Activated naive CD4-positive, alpha-beta T cell treated with anti-CD3 and anti-CD28 coated beads, Interleukin-2, amount 50 U/mL, for 16 hours (primary cell): ENCODE measurements at places on chromosomes 5 and 9.

DNA sequence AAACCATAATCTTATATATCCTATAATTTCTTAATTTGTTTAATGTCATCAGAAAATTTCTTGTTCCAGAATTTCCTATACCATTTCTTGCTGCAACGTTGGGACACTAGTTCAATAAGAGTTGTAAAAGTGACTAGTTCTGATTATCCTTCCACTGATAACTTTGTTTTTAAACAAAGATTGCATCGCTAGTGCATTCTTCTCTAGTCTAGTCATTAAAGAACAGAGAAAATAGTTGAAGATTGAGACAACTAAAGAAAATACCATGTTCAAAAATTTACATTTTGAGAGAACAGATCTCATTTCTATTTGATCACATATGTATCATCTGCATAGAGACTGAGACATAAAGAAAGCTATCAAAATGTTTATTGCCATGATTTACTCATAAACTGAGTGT, 1888.2 kb downstream of the EFNA5 start:
- DNase-seq = no peak

DNA sequence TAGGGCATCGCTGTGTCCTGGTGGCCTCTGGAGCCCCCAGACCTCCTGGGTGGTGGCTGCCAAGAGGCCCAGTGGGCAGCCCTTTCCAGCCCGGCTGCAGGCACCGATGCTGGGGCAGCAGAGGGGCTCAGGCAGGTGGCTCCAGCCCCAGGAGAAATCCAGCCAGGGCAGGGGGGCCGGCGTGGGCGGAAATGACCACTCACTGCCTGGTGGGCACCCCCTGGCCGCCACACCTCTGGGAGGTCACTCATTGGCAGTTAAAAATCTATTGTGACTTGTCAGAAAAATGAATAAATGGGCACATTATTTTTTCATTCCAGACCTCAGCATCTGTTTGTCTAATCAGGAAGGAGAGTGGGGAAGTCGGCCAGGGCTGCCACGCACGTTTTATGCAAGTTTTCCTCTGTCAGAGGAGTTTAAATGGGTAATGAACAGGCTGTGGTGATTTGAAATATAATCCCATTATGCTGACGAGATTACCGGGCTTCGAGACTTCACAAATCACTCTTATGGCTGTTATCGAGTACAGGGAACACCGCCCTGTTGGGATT, 171.9 kb downstream of the GAPVD1 start:
- no peak for DNase-seq

GRCh38 chr9:94096819-94097577, 12.7 kb downstream of the PTPDC1 start:
- DNase-seq = no peak

- no peak for DNase-seq
Measured at GRCh38 chr9:123070198-123070597, 36.7 kb downstream of the GPR21 start.

DNA sequence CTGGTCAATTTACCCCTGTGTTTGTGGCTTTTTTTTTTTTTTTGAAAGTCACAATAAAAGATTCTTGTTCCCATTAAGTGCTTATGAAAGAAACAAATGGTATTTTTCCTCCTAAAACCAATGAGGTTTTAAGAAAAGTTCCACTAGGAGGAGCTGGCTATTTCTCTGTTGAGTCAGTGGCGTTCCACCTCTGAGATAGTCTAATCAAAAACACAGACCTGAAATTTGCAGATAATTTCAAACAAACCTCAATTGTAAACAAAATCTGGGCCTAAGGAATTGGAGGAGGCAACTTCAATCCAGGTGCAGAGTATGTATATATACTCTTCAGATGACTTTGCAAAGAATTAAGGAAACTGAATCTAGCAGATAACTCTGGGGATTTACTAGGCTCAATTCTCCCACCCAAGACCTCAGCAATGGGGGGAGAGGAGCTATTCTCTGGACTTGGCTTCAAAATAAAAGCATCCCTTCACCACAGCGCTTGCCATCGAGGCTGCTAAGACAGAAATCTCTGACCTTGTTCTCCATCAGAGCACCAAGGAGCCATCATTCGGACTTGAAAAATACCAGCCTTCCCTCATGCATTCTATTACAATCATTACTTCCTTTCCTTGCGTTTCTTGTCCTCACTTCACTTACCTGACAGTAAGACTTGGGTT, 52.4 kb downstream of the FANCC start:
- no peak for DNase-seq

- DNase-seq = no peak
Measured at GRCh38 chr5:137336161-137336560, 163.0 kb downstream of the SPOCK1 start.

DNA sequence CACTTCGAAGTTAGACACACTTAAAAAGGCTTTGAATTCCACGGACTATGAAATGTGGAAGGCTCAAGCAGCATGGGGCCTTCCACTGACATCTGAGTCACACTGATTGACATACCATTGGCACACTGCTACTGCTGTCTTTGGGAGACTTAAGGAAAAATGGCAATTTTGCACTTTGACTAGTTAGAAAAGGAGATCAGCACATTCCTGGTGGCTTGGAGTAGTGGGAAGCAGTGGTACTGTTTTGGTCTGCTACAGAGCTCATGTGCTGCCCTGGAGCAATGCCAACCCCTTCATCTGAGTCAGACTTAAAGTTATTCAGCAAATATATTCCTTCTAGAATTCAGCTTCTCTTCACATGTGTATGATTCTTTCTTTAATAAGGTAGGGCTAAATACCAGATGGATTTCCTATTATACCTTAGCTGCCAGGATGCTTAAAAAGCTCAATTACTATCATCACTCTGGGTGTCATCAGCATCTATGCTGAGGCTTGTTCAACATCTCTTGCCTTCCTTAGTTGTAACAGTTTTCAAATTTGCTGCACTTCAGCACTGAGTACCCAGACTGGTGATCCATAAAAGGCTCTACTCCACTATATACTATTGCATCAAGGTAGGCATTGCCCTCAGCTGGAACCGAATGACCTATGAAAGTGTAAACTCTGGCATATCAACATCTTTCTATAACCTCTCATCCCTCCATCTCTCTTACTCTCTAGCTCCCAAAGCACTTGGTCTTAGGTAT, 42.3 kb upstream of the MOCS2 start:
- no peak for DNase-seq

DNA sequence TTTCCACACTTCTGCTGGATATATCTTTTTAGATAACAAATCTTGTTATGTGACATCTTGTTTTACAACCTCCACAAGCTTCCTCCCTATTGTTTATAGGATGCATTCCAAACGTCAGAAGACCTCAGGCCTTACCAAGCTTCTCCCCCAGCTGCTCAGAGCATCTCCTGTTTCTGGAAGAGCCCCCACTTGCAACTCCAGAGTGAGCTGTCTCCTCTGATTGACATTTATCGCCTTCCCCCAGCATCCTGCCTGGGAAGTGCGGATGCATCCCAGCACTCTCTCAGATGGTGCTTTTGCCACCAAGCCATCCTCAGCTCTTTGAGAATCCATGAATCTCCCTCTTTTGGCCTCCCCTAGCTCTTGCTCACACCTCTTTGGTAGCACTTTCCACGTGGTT, 123.5 kb downstream of the LRRC70 start:
- no peak for DNase-seq

DNA sequence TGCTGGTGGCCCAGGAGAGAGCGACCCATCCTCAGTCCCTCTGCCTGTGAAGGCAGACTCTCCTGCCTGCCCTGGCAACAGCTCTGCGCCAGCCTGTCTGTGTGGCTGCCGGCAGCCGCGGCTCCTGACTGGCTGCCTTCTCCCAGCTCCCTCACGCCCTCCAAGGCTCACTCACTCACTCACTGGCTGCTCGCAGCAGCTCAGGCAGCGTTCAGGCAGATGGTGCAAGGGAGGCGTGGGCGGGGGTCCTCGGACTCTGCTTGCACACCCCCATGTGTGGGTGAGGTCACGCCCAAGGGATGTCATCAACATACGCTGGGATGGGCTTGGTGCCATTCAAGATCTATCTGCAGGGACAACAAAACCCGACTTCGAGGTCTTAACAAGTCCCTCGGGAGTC, 66.7 kb downstream of the DAB2IP start:
- DNase-seq = no peak

DNA sequence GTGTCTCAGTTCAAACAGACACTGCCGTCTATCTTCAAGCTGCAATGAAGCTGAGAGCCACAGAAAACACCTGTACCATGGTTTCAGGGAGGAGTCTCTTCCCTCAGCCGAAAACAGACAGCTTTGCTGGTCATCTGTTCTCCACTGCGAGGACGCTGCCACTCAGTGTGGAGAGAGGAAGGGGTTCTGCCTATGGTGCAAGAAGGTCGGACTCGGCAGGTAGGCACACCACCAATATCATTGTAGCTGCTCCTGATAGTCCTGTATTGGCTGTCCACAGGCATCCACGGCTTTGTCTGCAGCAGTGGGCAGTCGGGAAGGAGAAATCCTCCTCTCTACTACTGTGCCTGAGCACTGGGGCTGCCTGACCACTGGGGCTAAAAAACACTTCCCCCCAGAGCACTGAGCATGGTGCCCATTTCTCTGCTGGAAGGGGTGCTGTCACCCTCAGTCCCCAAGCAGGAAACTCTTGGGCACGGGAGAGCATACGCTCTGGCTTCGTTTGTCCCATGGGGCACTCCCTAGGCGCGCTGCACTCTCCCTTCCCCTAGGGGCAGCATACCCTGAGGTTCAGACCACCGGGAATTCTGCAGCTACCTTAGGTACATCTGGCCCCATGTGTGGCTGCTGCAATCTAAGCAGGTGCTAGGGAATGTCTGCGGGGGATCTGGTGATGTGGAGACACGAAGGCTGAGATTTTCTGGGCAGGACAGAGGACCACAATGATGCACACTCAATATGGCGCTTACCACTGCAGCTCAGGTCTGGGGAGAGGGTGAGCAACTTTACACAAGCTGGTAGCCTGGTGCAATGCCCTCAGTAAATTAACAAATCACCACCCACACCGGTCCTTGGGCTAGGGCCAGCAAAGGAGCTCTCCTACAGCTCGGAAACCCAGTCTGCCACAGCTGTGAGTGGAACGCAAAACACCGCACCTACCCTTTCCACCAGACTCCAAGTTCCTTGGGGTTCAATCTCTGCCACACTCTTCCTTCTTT, 880.9 kb upstream of the SEMA6A start:
- no peak for DNase-seq

GRCh38 chr5:152584103-152584502, 179.0 kb upstream of the NMUR2 start:
- DNase-seq = no peak

- DNase-seq = no peak
Measured at GRCh38 chr5:132821791-132822190, 8.7 kb downstream of the SHROOM1 start.

GRCh38 chr9:130981002-130981755, 27.8 kb upstream of the LAMC3 start:
- no peak for DNase-seq

GRCh38 chr5:127418367-127418766, 99.1 kb upstream of the PRRC1 start:
- DNase-seq = no peak

- DNase-seq = no peak
Measured at GRCh38 chr5:135632798-135633197, 54.0 kb upstream of the CXCL14 start.

DNA sequence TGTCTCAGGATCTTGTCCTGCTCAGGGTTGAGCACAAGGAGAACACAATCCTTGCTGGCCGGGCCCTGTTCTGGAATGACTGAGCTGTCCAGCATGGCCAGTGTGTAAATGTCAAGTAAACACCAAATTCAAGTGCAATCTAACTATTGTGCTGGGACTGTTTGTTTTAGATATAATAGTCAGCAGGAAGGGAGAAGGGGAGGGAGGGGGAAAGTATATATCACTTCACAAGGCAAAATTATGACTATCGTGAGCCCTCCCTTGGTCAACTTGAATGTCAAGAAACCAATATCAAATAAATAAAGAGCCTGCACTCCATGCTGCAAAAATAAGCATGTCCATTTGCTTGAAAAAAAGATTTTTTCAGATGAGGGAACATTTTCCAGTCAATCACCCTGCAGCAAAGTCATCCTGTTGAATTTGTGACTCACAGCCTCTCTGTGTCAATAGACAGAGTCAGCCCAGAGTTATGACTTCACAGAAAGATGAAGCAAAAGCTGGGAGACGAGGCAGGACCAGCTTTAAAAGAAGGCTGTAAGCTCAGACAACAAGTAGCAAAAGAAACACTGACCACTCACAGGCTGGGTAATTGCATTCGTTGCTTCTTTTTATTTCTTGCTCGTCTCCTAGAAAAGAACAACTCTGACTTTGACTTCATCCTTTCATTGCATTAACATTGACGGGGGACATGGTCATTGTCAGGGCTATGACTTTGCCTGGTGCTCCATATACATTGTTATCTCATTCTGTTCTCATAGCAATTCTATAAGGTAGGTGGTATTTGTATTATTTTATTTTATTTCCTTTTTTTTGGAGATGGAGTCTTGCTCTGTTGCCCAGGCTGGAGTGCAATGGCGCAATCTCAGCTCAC, 15.3 kb upstream of the KLF4 start:
- DNase-seq = no peak

DNA sequence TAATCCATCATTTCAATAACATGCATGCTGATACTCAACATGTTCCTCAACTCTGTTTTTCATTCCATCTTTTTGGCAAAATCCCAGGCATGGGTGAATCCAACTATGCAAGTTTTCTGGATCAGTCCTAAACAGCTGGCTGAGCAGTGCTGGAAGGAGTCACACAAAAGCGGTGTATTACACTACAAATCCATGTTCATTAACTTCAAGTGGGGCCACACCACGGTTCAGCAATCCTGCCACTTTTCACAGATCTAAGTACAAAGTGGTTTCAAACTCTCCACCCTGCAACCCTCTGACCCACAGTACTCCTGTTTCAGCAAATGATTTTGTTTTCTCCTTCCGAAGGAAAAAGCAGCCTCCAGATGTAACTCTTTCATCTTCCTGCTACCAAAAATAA, 222.5 kb downstream of the EPB41L4A start:
- no peak for DNase-seq

DNA sequence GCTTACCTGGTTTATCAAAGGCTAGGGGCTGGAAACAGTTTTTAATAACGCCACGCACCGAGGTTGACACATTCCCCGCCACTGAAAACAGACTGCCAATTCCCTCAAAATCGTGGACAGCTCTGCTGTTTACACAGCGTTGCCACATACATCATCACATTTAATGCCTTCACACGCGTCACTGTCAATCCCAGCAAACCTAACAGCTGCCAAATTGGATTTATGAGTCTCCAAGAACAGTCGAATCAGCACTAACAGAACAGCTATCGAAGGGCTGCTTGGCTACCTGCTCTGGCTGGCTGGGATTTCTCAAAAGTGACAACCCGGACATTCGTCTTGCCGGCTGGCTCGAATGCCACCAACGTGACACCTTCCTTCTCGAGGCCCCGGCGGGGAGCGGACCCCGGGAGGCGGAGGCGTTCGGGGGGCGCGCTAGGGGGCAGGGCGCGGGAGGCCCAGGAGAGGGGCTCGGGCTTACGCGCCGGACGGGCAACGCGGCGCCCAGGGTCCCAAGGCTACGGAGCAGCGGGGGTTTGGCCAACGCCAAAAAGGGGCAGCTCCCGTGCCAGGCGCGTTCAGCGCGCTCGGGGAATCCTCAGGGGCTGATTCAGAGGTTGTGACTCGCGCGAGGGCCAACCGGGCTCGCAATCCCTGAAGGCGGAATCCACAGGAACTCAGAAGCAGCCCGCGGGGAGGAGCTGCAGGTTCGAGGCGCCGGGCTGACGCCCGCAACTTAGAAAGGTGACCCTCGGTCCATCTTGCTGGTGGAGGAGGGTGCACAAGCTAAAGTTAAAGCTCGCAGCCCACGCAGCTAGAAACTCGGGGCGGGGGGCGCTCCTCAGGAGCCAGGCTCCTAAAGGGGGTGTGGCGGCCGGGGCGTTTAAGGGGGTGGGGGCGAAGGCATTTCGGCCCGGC, 1.2 kb downstream of the CDC14B start:
- DNase-seq = peak; percentile 25

- DNase-seq = no peak
Measured at GRCh38 chr5:22258139-22258538, 595.0 kb downstream of the CDH12 start.

GRCh38 chr5:66666778-66667177, 70.6 kb downstream of the MAST4 start:
- no peak for DNase-seq
